ENCODE measurements at places on chromosomes 5 and 9.

DNA sequence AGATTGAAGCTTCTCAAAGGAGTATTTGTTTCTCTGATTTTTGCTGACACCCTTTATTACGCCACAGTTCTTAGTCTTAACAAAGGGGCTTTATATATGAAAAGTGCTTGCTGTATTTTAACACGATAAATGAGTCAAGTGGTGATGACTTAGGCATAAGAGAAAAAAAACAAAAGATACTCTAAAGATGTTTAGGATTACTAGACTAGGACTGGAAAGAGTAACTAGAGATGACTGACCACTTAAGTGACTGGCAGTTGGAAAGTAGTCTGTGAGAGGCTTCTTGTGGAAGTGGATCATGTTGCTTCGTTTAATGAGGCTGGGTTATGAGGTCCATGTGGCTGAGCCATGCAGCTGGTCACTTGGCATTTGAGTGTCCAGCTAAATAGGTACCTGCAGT is 69.4 kb upstream of the ACTBL2 start:
- no peak for DNase-seq

DNA sequence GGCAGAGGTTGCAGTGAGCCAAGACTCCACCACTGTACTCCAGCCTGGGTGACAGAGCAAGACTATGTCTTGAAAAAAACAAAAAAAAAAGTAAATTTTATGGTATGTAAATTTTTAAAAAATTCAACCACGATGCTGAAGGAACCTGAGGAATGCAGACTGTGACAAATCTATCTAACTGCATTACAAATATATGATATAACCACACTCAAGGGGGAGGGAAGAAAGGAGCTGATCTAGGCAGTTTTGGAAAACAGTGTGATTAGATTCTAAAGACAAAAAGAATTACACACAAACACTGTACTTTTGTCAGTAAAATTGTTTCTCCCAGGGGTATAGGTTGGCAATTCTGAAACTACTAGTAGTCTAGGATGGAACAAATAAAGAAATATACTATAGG is 17.0 kb downstream of the LARS1 start:
- no peak for DNase-seq

DNA sequence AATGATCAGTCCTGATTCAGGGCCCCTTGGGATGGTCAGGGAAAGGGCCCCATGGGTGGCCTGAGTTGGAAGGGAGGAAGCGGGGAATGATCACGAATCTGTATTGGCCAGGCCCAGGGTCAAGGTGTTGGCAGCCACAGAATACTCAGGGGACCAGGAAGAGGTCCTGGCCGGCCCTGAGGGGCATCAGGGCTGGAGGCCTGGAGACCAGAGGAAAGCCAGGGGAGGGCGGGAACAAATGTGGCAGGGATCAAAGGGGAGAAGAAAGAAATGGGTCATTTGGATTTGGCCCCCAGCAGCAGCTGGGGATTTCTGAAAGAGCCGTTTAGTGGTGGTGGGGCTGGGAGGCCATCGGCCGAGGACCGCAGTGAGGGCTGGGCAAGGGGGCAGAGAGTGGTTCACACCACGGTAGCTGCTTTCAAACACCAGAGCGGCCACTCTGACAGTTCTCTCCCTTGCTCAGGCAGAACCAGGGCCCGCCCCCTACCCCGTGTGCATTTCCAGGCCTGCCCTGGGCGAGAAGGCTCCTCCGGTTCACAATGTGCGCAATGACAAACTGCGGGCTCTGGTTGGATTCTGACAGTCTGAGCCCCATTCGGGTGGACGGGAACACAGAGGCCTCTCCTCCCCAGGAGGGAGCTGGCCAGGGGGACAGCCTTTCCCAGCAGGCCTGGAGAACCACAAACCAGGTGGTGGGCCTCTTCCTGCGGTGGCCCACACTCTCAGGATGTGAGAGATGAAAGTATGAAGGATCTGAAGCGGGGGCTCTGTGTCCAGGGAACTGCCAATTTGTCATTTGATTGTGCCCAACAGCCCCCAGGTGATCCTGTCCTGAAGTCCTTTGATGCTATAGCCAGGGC is 220.3 kb upstream of the IER5L start:
- no peak for DNase-seq

GRCh38 chr5:160452795-160453194 is 31.1 kb downstream of the PTTG1 start:
- DNase-seq, result no peak

DNA sequence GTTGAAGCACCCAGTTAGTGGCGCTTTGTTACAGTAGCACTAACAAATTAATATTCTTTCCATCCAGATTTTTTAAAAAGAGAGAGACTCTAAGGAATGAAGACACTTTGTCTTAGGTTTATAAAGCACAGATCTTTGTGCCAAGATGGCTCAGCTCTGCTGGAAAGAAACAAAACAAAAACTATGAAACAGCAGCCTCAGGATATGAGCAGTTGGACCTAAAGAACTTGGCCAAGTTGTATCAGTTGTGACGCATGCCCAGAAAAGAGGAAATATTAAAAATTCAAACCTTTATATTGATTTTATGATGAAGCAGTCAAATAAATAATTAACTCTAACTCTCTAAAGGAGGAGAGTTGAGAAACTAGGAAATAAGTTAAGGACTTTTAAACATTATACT is 427.2 kb downstream of the SPOCK1 start:
- no peak for DNase-seq

DNA sequence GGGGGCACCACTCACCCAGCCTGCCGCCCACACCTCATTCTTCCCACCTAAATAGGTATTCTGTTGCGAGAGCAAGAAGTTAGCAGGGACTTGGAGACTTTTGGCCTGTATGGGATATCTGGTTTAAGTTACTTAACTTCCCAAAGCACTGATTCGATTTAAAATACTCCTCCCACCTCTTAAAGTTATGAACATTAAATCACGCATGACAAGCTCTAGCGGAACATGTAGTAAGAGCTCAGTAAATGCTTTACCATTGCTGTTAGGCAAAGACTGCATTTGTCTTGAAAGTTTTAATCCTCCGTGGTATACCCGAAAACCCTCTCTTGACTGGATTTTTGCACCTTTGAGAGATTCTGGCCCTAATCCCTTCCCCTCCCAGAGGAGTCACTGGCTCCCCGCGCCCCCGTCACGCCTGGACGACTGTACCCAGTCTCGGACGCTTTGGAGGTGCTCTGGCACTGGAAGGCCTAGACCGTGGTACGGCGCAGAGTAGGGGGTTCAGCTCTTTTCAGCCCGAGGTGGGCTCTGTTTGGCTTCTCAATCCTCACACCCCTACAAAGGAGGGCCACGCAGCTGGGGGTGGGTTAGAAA is 4.4 kb downstream of the GDNF start:
- DNase-seq, result no peak

- no peak for DNase-seq
These were observed 9.3 kb upstream of the EDIL3 start for GRCh38 chr5:84393969-84394368.

DNA sequence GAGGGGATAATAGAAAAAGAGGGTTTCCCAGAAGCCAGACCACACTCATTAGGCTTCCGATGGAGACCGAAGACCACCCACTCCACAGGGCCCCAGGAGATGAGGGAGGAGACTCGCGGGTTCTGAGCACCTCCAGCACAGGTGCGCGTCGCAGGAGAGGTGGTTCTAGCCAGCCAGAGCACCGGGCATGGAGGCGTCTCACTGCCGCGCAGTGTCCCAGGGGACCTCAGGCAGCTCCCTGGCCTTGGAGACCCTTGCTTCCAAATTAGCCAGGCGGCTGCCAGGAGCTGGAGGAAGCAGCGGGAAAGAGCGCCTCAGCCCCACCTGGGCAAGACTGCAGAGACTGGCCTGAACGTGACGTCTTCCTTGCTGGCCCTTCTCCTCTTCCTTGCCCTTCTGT is 115.4 kb upstream of the FBXL7 start:
- no peak for DNase-seq

DNA sequence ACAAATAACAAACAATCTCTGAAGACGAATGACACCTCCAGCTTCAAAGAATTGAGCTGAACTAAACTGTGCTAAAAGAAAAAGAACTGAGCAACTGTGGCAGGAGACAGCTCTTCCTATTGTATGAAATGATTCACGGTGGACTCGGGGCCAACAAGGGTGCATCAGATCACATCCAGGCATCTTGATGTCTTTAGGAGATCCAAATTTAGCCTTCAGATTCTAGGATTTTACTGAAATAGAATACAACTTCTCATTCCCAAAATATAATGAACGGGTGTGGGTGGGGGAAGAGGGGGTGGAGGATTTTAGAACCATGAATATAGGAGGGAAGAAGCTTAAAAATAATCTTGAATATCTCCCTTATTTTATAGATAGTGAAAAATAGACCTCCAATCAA is 631.8 kb downstream of the ELAVL2 start:
- DNase-seq, result no peak

- DNase-seq, result no peak
These were observed 148.4 kb upstream of the MAP3K1 start for GRCh38 chr5:56666901-56667300.

DNA sequence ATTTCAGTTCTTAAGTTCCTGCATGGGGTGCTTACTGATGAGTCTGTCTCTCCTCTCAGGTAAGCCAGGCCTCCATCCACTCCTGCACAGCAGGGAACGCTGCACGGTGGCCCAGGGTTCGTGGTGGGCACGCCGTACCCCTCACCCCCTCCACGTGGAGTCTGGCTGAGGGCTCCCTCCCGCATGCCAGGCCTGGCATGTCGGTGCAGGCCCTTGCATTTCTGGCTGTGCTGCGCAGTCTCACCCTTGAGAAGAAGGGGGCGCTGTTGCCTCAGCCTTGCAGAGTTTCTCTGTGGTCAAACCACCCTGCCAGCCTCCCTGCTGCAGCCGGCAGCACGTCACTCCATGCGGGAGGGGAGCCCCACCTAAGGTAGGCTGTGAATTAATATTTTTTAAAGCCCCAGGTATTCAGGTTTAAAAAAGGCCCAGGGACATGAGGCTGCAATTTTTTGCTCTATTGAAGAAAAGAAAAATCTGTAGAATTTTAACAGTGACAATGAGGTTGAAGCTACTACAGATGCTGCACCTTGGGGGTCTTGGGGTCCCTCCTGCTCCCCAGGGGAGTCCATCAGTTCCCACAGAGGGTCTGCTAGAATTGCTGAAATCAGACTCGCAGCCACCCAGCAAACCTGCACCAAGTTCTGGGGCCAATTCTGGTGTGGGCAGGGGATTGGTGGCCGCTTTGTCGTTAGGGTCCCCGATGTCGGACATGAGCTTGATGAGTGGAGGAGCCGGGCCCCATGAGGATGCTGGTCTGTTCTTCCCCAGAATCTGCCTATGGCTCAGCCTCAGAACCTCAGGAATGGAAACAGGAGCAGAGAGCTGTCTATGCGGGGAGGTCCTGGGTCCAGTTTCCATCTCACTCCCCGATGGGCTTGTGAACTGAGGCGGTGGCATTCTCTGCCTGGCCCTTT is 52.6 kb downstream of the TENT4A start:
- DNase-seq, result peak; percentile 74

GRCh38 chr9:124812441-124812876 is 35.5 kb downstream of the OLFML2A start:
- DNase-seq, result peak; percentile 63

DNA sequence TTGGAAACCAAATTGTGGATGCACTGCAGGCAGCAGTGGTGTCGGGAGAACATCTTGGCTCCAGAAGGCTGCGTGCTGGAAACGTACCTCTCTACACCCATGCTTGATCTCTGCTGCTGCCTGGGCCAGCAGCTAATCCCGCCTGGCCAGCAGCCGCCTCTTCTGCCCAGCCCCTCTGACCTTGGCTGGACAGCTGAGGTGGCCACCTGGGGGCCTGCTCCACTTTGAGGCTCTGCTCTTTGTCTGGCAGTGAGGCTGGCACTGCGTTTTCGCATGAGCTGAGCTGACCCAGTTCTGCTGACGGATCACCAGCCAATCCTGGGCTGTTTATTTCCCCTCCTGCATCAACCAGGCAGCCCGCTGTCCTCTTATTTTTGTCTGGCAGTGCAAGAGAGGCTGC is 154.9 kb downstream of the TENT4A start:
- no peak for DNase-seq

GRCh38 chr9:75447281-75447680 is 359.0 kb downstream of the OSTF1 start:
- DNase-seq, result no peak

DNA sequence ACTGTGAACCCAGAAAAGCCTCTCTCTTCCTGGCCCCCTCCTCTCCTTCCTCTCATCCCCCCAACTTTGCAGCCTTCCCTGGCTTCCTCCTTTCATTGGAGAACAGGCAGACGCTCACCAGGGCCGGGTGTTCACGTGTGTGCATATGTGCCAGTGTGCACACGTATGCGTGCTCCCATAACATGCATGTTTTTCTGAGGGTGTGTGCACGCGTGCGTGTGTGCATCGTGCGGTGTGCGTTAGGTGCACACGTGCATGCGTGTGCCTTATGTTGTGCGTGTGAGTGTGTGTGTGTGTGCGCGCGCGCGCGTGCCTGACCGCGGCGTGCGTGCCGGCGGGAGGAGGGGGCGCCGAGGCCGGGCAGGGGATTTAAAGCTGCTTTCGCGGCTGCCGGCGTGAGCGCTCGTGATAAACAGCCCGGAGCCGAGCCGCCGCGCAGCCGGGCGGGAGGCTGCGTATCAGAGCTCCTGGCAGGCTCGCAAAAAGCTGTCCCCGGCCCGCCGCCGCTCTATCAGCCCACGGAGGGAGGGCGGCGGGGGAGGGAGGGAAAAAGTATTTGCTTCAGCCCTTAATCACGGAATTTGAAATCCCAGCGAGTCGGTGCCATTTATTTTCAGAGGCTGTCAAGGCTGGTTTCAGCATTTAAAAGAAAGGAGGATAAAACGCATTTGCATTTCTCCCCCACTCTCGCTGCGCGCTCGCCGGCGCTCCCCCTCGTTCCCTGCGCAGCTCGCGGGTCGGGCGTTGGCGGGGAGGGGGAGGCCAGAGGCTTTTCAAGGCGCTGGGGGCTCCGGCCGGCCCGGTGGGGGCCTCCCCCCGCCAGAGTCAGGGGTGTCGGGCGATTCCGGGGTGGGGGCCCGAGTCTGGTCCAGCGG is 183.9 kb downstream of the C9orf50 start:
- DNase-seq, result no peak

- DNase-seq, result peak; percentile 70
These were observed 11.7 kb upstream of the DOLPP1 start for GRCh38 chr9:129068990-129069861.

DNA sequence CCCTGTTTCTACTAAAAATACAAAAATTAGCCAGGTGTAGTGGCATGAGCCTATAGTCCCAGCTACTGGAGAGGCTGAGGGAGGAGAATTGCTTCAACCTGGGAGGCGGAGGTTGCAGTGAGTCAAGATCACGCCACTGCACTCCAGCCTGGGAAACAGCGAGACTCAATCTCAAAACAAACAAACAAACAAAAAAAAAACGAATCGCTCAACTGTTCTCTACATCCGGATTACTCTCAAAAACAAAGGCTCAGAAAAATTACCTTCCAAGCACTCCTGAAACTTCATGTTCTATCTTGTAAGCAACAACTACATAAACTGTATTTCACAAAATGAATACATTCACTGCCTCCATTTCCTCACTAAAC is 14.0 kb downstream of the UBAP2 start:
- no peak for DNase-seq

All from left colon (tissue), 2 donors.